ENCODE measurements at places on chromosomes 11 and 22.

- no peak for DNase-seq
These were observed 113.2 kb downstream of the FANCF start for GRCh38 chr11:22512457-22512856.

DNA sequence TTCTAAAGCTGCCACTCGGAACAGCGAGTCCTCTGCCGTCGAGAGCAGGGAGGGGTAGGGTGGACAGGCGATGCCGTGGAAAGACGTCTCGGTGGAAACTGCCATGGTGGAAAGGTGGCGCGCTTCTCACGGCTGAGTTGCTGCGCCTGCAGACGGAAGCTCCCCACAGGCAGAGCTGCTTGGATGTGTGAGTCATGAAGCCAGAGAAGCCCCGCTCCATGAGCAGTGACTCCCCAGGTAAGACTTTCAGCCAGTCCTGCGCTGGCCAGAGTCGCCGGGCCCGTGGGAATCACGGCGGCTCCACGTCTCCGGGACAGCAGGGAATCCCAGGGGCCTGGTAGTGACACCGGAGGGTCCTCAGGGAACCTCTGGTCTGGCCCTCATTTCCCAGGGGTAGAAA is 4.0 kb upstream of the TRMU start:
- no peak for DNase-seq

DNA sequence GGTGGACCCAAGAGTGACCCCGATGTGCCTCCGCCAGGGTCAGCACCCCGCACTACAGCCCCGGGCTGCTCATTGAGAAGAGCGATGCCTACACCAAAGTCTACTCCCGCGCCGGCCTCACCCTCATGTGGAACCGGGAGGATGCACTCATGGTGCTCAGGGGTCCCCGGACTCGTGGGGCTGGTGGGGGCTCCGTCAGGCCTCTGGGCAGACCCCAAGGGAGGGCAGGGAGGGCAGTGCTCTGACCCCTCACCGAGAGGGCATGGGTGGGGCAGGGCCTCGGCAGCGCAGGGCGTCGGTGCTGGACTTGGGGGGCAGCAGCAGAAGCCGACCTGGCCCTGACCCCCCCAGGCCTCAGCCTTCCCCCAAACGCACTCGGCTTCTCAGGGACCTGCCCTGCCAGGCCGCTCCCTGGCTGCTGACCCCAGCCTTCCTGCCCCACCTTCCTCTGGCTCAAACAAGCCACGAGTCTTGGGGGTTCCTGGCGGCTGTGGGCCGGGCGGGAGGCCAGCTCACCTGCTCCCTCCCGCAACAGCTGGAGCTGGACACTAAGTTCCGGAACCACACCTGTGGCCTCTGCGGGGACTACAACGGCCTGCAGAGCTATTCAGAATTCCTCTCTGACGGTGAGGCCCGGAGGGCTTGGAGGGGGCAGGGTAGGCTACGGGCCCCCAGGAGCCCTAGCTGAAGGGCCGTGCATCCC is 2.9 kb downstream of the MUC2 start:
- no peak for DNase-seq

GRCh38 chr11:124623861-124624525 is 1.3 kb downstream of the TBRG1 start:
- DNase-seq: peak; percentile 31

- no peak for DNase-seq
These were observed 9.9 kb upstream of the OR56B1 start for GRCh38 chr11:5726351-5726750.

DNA sequence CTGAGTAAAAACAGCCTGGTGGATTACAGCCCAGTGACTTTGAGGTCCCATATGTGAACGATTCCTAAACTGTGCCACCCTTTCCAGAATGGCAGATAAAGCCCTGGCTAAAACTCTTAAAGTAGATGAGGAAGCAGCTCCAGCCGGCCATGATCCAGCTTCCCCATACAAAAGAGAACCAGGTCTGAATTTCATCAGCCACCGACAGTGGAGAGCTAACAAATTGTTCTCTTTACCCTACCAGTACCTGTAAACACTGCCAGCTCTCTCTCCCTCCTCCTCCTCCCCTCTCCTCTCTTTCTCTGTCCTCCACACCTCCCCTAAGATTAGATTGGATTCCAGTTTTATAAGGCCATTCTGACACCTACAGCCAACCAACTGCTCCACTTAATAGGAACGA is 176.9 kb downstream of the DSCAML1 start:
- DNase-seq: no peak

- DNase-seq: no peak
These were observed 670 bp downstream of the SC5D start for GRCh38 chr11:121293288-121293594.

DNA sequence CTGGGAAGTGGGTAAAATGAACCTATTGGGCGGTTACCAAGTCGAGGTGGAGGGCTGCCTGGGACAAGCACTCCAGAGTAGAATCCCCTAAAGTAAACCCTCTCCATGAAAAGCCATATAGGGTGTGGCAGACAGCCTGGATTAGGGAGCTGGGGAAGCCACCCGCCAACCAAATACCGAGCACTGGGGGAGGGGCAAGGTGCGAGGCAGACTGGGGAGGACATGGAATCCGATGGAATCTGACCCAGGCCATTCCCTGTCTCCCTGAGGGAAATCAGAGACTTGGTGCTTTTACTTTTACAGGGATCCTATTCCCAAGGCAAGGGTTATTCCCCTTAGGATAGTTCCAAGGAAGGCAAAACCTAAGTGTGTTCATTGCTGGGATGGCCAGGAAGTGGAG is 130.9 kb upstream of the HSD17B12 start:
- no peak for DNase-seq

DNA sequence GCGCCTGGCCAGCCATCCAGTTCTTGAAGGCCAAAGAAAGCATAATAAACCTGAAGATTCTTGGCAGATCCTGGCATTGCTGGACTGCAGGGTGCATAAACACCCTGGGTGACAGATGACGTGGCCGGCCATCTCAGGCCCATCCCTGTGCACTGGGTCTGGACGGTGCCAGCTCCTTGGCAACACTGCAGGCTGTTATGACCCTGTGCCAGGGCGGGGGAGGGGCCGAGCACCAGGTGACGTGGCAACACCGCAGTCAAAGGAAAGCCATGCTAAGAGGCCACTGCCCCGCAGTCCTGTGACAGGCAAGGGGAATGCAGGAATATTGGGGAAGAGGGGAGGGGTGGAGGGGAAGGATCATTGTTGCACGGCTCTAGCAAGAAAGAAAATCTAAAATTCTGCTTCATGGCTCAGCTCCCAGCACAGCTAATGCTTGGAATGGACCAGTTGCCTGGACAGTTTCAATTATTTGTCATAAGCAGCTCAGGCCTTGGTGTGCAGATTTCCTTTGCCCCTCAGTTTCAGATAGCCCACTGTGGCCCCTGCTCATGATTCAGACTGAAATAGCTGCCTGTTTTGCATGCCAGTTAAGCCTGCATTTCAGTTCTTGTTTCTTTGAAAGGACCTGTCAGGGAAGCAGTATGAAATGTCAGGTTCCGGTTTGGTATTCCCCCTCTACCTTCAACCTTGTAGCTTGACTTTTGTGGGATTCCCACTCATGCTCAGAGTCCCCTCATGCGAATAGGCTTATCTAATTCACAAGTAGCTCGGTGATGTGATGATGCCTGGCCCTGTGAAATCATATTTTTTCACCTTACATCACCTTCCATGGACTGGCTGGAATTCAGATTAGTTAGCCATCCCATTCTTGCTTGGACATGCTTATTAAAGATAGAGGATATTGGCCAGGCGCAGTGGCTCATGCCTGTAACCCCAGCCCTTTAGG is 29.7 kb upstream of the DDX6 start:
- peak; percentile 8 for DNase-seq

GRCh38 chr22:50308597-50308935 is 1.1 kb upstream of the PLXNB2 start:
- DNase-seq: peak; percentile 28

DNA sequence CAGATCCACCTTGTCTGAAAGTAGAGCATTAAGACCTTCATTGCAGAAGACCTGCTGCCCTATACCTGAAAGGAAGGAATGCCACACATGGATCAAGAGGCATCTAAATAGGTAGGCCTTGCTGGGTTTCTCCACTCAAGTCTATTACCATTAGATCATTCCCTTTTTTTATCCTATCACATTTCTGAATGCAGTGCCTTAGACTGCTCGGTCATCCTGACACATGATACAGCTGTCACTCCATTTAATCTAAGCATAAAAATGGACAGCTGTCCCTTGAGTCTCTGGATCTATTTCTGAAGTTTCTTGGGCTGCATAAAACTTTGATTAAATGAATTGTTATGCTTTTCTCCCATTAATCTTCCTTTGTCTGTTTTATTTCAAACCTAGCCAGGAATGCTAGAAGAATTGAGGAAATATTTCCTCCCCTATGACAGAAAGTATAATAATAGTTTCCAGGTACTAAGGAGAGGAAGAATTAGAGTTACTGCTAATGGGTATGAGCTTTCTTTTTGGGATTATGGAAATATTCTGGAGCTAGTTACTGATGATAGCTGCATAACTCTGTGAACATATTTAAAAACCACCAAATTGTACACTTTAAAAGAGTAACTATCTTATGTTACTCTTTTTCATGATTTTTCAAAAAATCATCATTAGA is 88.0 kb downstream of the DLG2 start:
- no peak for DNase-seq

GRCh38 chr11:19345519-19345847 is 104.7 kb upstream of the E2F8 start:
- DNase-seq: peak; percentile 14

GRCh38 chr22:46887978-46888377 is 125.5 kb downstream of the TBC1D22A start:
- DNase-seq: no peak

GRCh38 chr11:2177076-2177475 is 5.5 kb upstream of the TH start:
- no peak for DNase-seq

DNA sequence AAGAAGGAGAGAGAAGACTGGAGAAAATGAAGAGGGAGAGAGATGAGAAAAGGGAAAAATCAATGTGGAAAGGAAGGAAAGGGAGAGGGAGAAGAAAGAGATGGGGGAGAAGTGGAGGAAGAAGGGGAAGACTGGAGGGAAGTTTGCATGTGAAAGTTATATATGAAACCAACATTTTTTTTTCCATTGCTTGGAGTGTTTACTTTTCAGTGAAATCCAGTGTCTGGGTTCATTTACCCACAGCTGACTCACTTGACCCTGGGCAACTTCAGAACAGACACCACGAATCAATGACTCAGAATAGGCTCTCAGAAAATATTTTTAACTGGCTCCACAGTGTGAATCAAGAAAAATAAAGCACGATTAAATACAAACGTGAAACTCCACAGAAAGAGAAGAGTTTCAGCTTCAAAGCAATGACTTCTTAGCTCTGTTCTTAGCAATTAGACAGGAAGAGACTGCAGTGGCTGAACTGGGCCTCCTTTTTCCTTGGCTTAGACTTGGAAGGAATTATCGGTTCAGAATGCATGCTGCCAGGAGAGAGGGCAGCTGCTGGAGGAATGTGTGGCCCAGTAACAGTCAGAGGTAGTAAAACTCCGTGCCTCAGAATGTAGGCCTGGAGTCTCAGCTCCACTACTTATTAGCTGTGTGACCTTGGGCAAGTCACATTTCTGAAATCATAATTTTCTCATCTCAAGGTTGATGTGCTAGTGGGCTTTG is 237.5 kb downstream of the MIAT start:
- DNase-seq: peak; percentile 86

GRCh38 chr11:2685051-2685450 is 14.7 kb downstream of the KCNQ1OT1 start:
- DNase-seq: no peak

DNA sequence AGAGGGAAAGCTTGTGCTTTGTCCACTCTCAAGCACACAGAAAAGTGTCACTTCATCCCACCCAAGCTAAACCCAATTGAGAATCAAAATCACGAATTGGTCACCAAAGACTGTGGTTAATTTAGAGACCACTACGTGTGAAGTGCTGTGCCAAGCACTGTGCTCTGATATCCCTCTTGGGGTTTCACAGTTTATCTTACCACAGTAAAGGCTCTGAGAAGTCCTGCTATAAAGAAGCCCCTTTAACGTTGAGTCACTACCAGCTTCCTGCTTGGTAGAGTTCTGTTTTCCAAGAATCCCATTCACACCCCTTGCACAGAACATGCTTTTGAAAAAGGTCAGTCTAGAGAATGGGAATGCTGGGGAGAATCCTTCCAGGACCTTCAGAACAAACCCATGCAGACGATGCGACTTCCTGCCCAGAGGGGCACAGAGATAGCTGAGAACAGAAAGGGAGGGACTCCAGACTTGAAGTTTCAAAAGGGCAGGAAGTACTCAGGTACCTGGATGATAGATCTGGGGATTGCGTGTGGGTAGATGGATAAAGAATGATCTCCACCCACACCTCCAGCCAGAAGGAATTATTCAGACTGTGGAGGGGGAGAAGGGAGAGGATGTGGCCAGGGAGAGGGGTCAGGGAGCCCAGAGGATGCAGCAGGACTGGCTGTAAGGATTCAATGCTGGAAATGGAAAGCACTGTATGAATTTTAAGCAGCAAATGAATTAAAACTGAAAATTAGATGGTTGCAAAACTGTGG is 18.1 kb upstream of the TSPAN18 start:
- DNase-seq: no peak

GRCh38 chr11:64348383-64349024 is 8.5 kb downstream of the CCDC88B start:
- no peak for DNase-seq

DNA sequence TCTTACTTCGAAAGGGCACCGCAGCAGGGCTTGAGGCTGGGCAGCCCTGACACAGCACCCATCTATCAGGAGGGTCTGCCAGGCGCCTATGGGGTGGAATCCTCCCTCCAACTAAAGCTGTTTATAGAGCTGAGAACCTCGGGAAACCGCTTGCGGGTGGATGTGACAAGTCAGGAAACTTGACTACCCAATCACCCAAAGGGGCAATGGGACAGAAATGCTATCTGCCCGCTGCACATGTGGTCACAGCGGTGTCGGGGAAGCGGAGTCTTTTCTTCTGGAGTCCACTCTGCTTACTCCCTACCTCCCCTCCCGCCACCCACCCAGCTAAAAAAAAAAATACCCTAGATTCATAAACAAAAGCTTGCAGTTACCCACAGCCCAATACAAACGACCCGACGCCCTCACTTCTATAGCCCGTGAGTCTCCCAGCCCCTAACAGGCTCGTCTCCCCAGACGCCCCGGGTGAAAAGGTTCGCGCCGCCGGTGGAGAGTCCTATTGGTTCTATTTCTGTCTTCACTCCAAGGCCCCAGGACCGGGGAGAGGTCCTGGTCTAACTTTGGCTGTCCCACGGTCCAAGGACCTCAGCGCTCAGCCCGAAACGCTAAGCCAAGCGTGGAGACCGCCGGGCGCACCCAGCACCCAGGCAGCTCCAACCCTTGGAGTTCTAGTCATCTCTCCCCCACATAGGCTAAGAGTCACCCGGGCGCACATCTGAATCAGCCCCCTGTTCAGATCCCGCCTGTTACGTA is 1.4 kb downstream of the TRPC6 start:
- DNase-seq: peak; percentile 13

- peak; percentile 96 for DNase-seq
These were observed 39.7 kb downstream of the OR4D9 start for GRCh38 chr11:59550842-59551658.

GRCh38 chr11:69642913-69643632 is 2.1 kb downstream of the CCND1 start:
- peak; percentile 77 for DNase-seq

GRCh38 chr11:134537941-134538340 is 125.9 kb upstream of the B3GAT1 start:
- no peak for DNase-seq

GRCh38 chr11:31651208-31651607 is 141.6 kb downstream of the ELP4 start:
- no peak for DNase-seq

GRCh38 chr11:849951-850774 is 7.5 kb downstream of the TSPAN4 start:
- DNase-seq: no peak

GRCh38 chr11:102640946-102641345 is 15.8 kb upstream of the MMP20 start:
- DNase-seq: no peak
